ENCODE measurements at places on chromosomes 7 and 10.

DNA sequence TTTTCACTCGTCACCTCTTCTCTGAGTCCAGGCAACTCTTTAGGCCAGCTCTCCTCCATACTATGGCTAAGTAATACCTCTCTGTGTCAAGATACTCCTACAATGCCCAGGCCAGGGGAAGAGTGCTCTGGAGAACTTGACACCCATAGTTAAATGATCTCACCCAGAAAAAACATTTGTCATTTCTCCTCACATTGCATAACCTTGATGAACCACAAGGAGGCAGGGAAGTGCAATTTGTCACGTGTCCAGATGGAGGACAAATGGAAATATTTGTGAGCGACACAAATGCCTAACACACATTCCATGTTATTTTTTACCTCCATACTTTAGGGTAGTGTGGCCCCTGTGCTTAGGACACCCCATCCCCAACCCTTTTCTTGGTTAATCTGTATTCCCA is 78.3 kb downstream of the HTR7 start:
- peak; percentile 8 for DNase-seq

DNA sequence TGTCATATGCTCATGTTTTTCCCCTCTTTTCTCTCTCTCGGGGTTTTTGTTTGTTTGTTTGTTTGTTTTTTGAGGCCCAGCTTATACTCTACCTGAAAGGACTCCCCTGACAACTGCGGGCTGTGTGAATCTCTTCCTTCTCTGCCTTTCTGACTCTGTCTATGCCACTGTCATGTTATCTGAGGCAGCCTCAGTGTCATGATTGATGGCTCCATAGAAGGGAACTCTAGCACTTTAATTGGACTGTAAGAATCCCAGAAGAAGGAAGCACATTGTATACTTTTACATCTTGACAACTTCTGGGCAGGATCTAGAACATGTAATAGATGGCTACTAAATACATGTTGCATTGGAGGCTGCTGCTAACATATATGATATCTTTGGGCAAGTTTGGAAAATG is 25.4 kb downstream of the AKR1B15 start:
- no peak for DNase-seq

DNA sequence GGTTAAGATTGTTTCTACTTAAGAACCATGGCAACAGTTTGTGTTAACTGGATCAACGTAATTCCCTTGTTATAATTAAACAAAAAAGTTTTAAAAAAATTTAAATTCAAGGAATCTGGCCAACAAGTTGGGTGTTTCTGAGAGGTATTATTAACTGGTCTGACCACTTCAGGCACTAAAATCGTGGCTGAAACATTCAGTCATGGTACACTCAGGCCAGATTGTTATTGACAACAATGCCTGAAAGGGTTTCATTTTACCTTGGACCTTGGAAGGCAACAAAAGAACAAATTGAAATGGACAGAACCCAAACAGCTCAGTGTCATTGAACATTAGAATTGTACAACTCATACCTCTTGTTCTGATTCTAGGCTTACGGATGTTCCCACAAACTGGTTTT is 103.3 kb upstream of the ARMC3 start:
- DNase-seq, result no peak

GRCh38 chr7:91657483-91658071 is 222.9 kb downstream of the MTERF1 start:
- peak; percentile 98 for DNase-seq

DNA sequence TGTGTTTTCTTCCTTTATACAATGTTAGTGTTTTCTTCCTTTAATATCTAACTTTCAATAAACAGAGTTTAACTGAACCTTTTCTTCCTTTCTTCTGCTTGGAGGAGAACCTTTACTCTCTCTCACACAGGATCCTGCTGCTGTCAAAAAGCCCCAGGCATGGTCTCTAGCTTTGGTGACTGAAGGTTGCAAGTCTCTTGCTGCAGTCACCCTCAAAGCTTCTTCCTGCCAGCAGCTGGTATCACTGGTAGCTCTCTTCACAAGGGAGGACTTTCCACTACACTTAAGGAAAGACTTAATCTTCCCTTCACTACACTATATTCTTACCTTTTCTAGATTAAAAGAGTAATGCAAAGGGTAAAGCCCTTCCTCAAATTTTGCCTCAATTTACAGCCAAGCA is 153.4 kb downstream of the SGMS1 start:
- DNase-seq, result peak; percentile 7

GRCh38 chr10:126392469-126392868 is 4.2 kb upstream of the ADAM12 start:
- DNase-seq, result no peak

DNA sequence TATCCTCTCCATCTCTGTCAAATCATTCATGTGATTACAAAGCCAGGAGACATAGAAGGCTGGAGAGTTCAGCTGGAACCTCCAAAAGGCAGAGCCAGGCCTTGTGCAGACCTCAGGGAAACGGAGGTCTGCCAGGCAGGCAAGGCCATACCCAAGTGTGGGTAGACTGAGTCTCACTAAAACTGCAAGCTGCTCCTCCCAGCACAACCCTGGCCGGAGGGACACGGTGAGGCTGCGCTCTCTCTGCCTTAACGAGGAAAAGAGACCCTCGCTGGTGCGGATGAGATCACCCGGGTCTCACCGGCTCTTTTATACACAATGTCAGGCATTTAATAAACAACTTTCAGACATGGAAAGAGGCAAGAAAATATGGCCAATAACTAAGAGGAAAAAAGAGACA is 66.1 kb upstream of the INPP5A start:
- DNase-seq, result no peak

- no peak for DNase-seq
Observed at GRCh38 chr10:129344731-129345355, 122.2 kb upstream of the MGMT start.

GRCh38 chr10:20887706-20888555 is 9.2 kb downstream of the NEBL start:
- no peak for DNase-seq

- DNase-seq, result no peak
Observed at GRCh38 chr7:96224685-96225084, 97.2 kb downstream of the SLC25A13 start.

DNA sequence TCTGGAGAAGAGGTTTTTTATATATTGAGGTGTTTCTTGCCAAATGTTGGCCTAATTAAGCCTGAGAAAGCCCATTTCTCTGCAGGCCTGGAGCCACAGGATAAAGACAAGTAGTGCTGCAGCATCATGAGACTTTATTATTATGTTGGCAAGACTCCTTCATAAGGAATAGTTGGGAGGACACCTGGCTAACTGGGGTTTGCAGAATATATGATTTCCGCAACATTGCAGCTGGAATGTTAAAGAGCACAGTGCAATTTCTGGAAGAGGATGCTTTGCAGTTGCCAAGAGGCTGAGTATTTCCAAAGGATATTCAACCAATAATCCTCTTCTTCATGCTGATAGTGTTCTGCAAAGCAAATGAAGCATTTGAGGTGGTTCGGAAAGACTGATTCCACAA is 1512.8 kb upstream of the LRRTM3 start:
- no peak for DNase-seq

DNA sequence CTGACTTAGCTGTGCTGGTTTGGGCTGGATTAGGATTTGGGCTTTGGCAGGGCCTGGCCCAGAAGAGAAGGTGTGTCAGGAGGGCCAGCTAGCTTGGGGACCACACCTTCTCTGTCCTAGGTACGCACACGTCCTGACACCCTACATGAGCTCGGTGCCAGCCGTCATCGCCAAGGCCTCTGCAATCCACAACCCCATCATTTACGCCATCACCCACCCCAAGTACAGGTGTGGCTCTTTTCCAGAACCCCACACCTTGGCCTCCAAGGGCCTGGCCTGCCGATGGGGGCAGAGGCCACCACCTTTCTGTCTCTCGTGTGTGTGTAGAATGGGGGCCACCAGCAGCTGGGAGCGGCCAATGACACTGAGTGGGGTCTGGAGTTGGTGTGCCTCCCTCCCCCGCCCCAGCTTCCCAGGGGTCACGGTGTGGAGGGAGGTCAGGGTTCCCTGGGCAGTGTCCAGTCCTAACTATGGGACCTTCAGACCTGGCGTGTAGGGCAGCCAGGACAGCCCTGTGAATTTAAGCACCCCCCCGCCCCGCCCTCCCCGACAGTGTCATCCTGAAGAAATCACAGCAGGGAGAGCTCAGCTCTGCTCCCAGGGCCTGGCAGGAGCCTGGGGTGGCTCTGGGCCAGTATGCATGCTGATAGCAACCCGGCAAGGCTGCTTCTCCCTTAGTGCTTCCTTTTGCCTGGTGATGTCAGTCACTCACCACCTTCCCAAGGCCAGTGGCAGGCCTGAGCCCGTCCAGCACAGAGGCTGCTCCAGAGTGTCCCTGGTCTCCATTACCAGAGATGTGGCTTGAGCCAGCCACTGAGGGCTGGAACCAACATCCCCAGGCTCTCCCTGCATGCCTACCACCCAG is 6.9 kb upstream of the LDB3 start:
- DNase-seq, result peak; percentile 26

DNA sequence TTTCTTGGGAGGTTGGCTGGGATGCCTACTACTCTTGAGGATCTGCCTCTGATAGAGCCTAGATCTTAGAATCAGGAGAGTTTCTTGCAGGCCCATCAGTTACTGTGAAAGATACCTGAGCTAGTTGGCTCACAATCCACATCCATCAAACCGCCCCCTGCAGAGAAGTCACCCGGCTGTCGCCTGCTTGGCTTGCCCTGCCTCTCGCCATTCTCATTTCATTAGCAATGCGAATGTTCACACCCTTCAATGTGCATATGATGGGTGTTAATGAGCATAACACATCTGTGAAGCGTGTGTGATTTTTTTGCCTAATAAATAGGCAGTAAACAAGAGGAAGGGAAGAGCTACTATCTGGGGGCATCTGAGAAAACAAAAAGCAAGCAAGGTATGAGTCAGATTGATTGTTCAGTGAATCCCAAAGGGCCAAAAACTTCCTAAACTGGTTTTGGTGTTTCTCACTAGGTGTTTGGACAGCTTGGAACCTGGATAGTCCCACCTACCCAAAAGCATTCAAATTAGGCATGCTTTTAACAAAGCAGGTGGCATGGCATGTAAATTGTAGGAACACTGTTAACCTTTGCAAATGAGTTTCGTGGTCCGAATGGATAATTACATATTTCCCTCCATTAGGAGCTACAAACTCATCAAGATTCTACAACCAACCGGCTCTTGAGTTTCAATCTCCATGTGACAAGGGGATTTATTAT is 272.3 kb upstream of the C7orf33 start:
- no peak for DNase-seq

DNA sequence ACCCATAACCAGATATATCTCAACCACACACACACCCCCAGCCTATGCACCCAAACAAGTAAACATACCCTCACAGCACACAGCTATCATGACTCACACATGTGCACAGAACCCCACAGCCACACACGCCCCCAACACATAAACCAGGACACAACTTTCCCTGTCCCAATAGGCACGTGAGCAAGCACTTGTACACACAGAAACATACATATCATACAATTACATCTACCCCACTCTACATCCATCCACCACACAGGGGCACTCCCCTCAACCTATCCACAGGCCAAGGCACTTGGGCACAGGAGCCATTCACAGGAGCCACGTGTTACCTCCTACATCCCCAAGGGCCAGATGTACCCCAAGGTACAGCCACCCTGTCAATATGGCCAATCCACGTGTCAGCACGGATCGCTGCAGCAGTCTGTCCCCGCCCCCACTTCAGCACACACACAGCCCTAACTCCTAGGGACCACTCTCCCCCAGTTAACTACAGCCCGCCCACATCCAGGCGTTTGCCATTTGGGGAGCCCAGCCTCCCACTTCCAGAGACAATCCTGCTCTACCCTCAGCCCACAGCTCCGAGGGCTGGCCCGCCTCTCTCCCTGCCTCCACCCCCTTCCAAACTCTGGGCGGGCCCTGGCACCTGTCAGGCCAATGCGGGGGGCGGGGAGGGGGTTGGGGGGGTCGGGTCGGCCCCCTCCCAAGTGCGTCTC is 163.5 kb downstream of the SH3PXD2A start:
- no peak for DNase-seq

DNA sequence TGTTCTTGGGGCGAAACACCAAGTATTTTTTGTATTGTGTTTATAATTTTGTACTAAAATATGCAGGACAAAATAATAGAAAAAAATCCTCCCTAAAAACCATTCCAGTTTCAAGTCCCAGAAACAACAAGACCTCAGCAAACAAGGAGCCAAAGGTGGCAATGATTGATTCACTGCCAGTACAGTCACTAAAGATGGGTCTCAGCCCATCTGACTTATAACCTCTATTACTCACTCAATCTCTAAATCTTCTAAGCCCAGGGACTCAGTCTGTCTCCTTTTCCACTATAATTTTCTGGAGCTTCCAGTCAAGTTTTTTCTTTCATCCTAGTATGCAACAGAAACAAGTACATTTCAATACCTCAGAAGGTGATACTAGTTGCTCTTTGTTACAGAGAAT is 33.3 kb downstream of the SNX13 start:
- DNase-seq, result no peak

- peak; percentile 95 for DNase-seq
Observed at GRCh38 chr7:33874943-33875342, 30.4 kb upstream of the BMPER start.

GRCh38 chr10:79883986-79884385 is 57.4 kb downstream of the NUTM2E start:
- DNase-seq, result peak; percentile 2

- DNase-seq, result peak; percentile 65
Observed at GRCh38 chr7:73703757-73704639, 15.5 kb downstream of the STX1A start.

DNA sequence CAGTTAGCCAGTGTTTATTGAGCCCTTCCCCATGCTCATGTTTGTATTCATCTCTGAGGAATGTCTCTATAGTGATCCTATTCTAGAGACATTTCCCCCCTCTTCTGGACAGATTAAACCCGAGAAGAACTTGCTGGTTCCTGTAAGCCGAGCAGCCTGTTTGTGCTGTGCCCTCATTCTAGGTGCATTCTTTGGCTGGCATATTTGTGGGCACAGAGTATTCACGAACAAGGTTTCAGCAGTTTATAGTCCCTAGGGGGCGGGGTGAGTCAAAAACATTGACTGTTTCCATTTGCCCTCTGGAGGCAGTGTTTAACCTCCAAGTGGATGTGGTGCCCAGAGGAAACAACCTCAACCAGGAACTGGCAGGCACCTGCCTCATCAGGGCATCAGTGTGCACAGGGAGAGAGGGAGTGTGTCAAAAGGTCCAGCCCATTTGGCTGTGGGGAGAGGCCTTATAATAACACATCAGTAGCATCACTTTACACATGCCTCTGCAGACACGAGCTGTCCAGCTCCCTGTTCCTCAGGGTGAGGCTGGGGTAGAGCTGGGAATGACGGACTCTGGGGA is 273.3 kb upstream of the LRGUK start:
- peak; percentile 65 for DNase-seq

GRCh38 chr10:91589015-91589657 is 43.7 kb downstream of the PPP1R3C start:
- DNase-seq, result peak; percentile 92
